ENCODE measurements at places on chromosomes 1 and 21.

DNA sequence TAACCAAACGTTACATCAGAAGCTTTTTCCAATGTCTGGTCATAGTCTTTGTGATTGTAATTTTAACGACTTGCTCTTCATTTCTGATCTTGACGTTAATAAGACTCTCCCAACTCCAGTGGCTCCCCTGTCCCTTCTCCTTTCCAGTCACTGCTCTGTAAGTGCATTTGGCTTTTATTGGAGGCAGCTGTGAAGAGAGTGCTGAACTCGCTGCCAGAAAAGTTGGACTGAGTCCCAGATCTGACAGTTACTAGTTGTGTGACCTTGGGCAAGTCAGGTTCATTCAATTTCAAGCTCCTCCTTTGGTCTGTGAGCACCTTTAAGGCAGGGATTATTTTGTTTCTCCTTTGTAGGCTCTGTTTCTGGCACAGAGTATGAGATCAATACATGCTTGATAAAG is 109.6 kb upstream of the TSPAN2 start:
- peak; percentile 72 for DNase-seq

DNA sequence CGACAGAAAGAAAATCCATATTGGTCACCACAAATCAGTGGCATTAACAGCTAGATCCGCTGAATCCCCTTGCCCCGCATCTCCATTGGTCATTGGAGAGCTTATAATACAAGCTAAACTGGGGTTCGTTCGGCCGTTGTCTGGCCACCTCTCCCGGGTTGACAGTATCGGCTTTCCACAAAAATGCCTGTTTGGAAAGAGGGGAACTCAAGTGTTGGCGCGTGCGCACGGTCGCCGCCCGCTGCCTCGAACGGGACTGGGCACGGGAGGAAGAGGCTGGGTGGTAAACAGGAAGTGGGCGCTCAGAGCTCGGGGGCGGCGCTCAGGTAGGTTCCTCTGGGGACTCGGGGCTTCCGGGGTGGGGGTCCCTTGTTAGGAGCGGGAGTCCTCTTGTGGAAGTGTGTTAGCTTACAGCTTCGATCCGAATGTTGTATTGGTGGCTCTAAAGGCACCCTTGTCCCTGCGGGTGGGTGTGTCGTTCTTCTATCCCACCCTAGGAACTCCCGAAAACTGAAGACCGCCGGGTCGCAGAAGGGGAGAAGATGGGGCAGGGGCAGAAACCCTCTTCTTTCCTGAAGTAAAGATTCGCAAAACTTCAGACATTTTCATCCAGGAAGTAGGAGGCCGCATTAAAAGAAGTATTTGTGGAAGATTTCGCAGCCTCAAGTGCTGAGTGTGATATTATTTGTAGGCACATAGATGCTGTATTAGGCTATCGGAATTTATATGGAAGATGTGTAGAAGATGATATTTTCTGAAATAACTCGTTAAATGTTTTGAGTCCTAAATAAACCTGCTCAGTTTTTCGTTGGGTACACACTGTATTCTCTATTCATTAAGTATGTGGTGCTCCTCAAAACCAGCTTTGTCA is 962 bp downstream of the BROX start:
- peak; percentile 94 for DNase-seq

DNA sequence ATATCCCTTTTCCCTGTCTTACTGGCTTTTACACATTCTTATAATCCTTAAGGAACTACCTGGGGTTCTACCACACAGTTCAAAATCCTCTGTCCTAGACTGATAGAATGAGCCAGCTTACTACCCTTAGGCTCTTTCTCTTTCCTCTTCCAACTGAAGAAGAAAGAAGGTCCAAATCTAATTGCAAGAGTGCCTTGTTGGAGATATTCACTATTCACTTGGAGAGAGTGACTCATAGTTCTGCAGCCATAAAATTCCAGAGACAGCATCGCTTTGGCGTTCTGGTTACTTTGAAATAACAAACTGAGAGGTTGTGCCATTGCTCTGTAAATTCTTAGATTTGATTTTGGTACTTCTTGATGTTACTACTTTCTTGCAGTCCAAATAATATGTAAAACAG is 4.2 kb downstream of the CADM3 start:
- no peak for DNase-seq

DNA sequence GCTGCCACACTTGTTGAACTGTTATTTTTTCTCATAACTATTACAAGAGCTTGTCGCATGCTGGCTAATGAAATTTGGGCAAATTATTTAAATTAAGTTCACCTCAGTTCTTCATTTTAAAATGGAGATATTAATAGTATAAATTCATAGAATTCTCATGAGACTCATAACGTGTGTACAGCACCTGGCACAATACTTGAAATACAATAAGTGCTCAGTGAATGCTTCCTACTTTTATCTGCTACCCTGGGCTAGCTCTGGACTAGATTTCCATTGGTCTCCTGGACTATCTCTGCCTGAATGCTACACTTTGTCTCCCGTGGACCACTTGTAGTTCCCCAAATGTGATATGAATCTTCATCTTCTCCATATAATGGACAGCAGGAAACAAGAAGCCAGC is 919 bp downstream of the SLAMF6 start:
- no peak for DNase-seq

GRCh38 chr1:34859446-34860200 is at the start of gene SMIM12:
Gene SMIM12 (minus strand): TSS chr1:34859749. CDS start chr1:34855977, 3,772 bp downstream.
- DNase-seq: peak; percentile 79

DNA sequence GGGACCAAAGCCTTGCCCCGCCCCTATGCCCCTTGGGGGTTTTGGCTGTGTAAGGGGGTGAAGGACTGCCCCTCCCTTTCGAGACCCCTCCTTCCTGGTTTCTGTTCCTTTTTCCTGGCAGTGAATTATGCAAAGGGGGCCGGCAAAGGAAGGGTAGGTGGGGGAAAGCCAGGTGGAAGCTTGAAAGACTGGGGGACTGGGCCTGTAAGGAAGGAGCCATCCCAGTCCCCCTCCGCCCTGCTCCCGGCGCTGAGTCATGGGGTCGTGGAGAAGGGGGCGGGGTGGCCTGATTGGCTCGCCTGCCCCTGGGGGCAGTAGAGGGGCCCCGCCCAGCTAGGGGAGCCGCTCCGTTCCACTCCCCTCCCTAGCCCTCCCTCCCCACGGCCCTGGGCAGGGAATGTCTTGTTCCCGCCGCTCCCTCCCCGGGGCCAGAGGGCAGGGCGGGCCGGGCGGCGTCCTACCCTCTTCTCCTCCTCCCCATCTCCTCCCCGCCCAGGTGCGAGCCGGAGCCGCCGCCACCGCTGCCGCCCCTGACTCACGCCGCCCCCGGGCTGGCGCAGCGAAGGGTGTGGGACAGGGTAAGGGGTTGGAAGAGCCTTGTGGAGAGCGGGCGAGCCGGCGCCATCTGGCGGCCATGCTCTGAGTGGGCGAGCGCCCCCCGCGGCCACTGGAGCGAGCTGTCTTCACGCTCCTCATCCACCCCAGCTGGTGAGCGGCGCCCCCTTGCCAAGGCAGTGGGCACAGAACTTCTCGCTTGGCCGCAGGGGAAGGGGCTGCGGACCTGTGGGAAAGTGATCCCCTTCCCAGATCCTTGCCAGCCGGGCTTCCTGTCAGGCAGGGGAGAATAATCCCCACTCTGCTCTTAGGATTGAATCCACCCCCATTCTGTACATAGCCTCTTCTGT is 14.7 kb downstream of the ZBTB7B start:
- DNase-seq: peak; percentile 9

DNA sequence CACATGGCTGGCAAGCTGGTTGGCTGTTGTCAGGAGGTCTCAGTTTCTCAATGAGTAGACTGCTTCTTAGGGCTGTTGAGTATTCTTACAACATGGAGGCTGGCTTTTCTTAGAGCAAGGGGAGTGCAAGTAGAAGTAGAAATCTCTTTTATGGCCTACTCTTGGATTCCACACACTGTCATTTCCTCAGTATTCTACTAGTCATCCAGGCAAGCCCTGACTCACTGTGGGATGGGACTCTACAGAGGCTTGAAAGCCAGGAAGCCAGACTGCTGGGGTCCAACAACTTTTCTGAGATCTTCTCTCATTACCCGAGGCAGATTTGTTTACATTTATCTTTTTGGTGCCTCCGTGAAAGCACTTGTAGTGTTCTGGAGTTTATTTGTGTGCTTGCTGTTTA is 196.2 kb upstream of the APP start:
- DNase-seq: no peak

DNA sequence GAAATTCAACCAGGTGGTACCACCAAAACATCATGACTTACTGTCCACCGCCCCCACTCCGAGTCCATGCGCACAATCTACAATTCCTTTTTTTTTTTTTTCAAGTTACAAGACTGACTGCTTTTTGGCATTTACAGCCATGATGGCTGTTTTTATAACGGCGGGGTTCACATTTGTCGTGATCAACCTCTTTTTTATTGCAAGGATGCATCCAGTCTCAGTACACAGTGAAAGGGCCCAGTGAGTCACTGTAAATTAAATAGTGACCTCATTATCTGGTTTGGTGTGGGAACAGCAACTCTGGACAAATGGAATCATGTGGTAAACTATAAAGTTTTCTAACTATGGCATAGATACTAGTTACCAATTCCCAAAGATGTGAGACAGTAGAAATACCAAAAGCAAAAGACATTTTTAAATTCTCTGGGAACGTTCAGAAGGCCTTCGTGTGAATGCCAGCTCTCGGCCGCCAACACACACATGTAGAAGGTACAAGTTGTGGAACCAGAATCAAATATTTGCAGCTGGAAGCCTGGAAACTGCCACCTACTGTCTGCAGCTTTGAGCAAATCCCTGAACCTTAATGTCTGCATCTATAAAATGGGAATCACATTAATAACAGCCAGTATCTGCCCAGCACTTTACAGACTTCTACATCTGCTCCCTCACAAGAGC is 4.9 kb downstream of the GLIS1 start:
- DNase-seq: no peak

DNA sequence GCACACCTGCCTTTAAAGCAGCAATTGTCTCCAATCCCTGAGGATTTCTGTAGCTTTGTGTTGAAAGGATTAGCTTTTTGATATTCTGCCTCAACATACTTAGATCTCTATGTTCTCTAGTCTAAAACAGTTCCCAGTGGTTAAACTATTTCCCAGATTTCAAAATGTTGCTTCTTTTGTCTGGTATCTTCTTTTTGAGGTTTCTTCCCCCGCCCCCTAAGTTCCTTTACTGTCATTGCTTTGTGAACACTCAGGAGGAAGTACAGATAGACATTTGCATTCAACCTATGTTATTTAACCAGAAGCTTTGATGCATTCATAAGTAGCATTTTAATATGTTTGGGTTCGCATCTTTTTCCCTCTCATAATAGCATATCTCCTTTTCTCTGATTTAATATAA is 33.5 kb downstream of the CYYR1 start:
- no peak for DNase-seq

DNA sequence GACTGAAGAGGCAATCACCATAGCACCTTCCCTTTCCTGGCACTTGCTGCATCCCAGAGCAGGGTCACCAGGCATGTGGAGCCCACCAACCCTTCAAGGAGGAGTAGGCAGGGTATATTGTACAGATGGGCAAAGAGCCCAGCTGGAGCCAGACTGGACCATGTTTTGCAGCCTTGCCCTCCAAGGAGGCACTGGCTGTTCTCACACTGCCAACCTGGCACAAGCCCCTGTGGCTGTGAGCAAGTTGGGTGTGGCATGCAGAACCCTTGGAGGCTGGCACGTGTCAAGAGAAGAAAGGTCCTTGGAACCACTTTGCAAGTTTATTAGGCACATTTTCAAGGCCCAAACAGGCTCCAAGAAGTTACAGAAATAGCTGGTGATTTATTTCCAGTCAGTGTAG is 146.4 kb downstream of the FOXD2 start:
- DNase-seq: no peak

All from DMS79 (cell line).